ENCODE measurements at places on chromosomes 4 and X. TPM values are rescaled to one million over a fixed set of nuclear protein-coding genes. Genes with fewer than 3 reads are reported as not detected.

NDST4 gene
- total RNA-seq, result 0.09 TPM

DNA sequence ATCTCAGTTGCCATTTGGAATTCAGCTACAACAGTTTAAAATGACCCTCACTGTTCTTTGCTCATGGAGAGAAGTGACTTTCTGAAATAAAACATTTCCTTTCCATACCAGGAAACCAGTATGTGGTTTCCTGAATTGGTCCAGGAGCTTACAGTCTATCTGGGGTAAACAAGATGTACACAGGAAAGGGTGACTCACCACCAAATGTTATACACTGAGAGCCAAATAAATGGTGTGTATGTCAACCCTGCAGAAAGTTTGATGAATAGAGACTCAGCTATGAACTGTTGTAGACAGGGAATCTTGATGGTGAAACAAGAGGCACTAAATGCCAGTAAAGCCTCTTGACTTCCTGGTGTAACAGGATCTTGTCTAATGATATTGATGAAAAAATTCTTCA lies 100.4 kb downstream of the HS6ST2 start:
- DNase-seq, result no peak
- no peak overlapping the region for H3K4me3 ChIP-seq
- no peaks in the 10 kb centered on the region for H3K27me3 ChIP-seq
- no peaks in the 10 kb centered on the region for H3K36me3 ChIP-seq

DNA sequence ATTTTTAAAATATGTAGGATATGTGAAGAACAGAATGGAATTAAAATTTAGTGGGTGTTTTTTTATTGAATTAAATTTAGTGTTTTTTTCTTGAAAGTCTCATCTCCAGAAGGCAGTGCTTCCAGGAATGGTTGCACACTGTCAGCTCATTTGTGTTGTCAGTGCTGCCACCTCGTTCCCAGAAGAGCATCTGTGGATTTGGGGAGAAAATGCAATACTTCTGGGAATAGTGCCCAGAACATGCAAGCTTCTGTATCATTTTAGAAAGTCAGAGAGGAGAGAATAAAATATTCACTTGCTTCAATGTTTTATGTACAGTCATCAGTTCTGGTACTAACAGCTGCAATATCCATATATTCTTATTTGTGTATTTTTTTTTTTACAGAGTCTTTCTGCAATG lies 608.8 kb downstream of the PCDH7 start:
- no peak overlapping the region for H3K27ac ChIP-seq
- no peak for DNase-seq
- no peaks in the 10 kb centered on the region for H3K4me1 ChIP-seq
- no peaks in the 10 kb centered on the region for H3K27me3 ChIP-seq
- no peaks in the 10 kb centered on the region for H3K36me3 ChIP-seq
- H3K4me3 ChIP-seq, result no peak overlapping the region

- no peaks in the 10 kb centered on the region for H3K4me1 ChIP-seq
- no peak for DNase-seq
- no peaks in the 10 kb centered on the region for H3K36me3 ChIP-seq
- no peak overlapping the region for H3K27ac ChIP-seq
- H3K27me3 ChIP-seq, result peaks cover 3% of the 10 kb centered on the region
Measured at GRCh38 chr4:80540785-80541469, 205.4 kb downstream of the CFAP299 start.

GRCh38 chr4:63296773-63297172 lies 1112.5 kb downstream of the TECRL start:
- H3K36me3 ChIP-seq, result no peaks in the 10 kb centered on the region
- no peak for DNase-seq
- no peak overlapping the region for H3K4me3 ChIP-seq
- no peaks in the 10 kb centered on the region for H3K4me1 ChIP-seq
- no peak overlapping the region for H3K27ac ChIP-seq

Data from mesothelial cell of epicardium (in vitro differentiated cells).